ENCODE measurements at places on chromosomes 3 and 15.

DNA sequence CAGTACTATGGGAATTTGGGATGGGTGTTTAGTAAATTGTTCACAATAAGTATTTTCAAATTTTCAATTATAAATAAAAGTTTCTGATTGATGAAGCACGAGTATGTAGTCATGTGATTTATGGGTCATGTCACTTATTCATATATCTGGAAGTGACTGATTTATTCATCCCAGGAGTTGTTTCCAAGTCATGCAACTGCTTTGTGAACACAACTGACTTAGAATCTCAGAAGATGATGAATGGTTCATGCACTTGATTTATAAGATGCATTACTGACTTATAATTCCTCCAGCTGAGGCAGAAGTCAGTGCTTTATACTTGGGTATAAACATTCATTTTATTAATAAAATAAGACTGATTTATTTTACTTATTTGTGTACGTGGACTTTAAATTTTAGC lies 137.8 kb upstream of the CBLB start:
- DNase-seq, result no peak

DNA sequence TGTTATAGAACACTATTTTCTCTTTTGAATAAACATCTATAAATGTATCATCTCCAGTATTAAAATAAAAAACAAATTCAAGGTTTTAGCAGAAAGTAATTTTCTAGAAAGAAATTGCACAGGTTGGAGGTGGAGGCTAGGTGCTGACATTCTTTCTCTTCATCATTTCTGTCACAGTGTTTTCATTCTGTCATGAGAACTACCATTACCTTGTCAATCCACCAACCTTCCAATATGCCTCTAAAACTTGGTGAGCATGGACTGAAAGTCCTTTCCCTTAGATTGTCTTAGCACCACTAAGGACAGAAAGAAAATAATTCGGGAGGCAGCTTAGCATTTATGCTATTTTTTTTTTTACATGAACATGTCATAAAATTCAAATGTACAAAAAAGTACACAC lies 596.2 kb upstream of the DPPA4 start:
- no peak for DNase-seq

DNA sequence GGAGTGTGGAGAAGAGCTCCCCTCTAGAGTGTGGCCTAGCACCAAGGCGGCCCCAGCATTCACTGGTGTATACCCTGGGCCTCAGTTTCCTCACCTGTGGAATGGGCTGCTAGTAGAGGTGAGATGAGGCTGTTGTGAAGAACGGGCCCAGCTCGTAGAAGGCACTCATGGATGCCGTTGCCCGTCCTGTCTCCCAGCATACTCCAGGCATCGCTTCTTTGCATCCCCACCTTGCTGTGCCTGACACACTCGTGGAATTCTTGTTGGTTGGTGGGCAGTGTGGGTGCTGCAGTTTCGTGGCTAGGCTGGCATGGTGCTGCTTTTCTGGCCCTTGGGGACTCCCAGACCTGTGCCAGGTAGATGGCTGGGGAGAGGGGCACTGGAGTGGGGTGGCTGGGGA lies 76.7 kb downstream of the SMAD6 start:
- no peak for DNase-seq

- no peak for DNase-seq
Measured at GRCh38 chr3:157220883-157221282, 60.9 kb upstream of the CCNL1 start.

DNA sequence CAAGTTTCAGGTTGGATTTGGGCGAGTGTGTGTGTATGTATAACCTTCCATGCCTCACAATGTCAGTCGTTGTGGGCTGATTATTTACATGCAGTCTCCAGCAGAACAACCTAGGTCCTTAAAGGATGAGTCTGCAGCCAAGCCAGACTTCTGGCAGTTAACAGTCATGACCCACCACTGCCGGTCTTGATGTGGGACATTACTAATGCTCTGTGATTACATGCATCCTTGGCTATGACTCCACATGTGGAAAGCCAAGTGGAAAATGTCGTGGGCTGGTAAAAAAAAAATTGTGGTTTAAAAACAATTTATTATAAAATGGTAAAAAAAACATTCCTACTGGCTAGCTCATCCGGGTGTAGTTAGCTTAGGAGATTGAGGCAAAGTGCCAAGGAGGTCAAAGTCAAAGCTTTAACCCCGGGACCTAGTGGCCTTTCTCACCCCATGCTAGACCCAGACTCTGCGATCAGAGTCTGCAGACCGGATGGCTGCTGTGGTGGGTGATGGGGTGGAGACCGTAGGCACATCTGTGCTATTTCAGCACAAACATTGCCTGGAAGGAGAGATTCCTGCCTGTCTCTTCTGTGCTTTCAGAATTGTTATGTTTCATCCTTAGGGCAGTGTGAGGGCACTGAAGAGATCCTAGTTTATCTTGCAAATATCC lies 6.8 kb downstream of the RARRES1 start:
- no peak for DNase-seq

DNA sequence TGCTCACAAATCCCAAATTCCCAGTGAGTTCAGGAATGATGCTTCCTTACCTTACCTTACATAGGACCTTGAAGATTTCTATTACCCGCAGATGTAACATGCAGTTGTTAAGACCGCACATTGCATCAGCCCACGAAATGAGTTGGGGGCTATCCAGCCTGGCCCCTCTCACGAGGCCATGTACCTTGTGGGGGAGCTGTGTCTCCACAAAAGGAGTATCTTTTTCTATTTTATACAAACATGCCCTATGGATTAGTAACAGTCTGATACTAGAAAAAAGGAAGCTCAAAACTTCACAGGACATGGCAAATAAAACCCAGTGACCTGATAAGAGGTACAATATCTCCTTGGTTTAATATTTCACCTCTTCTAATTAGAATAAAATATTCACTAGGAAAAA lies 1086.8 kb upstream of the CFAP20DC start:
- DNase-seq, result no peak
